ENCODE measurements at places on chromosomes 12 and 14.

DNA sequence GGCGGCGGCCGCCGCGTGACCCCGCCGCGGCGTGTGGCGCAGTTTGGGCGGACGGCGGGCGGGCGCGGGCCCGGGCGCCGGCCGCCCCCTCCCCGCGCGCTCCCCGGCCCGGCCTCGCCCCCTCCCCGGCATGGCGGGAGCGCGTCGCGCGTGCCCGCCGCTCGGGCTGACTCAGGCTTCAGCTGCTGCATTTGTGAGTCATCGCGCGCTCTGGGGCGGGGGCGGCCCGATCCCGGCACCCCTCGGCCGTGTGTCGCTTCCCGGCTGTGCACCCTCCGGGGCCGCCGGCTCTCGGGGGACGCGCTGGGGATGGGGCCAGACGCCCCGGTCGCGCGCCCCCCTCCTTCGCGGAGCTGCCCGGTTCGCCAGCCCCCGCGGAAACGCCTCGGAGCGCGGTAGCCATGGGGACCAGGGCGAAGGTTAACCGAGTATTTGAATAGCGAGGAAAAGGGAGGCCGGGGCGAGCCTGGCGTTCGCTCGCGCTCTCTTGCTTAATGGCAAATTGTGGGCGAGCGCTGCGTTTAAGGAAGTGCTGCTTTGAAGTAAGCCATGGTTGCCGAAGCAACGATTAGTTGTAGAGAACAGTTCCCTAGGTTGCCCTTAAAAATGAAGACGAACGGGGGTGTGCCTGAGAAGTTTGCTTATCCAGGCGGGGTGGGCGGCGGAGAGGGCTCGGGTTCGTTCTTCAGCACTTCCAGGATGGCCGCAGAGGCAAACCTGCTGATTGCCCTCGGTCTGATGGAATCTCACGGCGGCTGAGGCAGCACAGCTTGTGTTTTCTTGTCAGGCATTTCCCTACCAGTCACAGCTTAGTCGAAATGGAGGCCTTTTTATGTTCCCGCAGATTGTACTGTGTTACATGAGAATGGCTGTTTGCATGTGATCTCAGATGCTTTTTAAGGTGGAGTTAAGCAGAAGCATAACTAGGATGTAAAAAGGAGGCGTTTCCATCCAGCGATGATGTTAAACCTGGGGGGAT is 896 bp downstream of the EIF5 start:
- peak; percentile 50 for DNase-seq

- DNase-seq: peak; percentile 82
Observed at GRCh38 chr14:91396959-91397815, 20.4 kb downstream of the CCDC88C start.

GRCh38 chr12:75341873-75342272 is 7.4 kb downstream of the GLIPR1L1 start:
- no peak for DNase-seq

DNA sequence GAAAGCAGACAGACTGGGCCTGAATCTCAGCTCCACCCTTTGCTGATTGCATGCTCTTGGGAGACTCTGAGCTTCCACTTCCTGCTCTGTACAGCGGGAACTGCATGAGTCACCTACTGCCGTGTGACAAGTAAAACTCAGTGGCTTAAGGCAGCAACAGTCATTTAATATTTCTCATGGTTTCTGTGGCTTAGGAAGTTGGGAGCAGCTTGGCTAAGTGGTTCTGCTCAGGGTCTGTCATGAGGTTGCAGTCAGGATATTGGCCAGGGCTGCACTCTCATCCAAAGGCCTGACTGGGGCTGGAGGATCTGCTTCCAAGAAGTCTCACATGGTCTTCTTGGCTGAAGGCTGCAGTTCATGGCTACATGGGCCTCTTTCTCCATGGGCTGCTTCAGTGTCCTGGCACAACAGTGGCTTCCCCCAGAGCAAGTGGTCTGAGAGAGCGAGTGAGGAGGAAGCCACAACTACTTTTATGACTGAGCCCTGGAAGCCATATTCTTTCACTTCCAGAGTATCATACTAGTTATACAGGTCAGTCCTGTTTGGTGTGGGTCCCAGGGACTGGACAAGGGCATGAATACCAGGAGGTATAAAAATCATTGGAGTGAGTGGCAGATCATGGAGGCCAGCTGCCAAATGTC is 49.7 kb downstream of the FAM222A start:
- DNase-seq: no peak

DNA sequence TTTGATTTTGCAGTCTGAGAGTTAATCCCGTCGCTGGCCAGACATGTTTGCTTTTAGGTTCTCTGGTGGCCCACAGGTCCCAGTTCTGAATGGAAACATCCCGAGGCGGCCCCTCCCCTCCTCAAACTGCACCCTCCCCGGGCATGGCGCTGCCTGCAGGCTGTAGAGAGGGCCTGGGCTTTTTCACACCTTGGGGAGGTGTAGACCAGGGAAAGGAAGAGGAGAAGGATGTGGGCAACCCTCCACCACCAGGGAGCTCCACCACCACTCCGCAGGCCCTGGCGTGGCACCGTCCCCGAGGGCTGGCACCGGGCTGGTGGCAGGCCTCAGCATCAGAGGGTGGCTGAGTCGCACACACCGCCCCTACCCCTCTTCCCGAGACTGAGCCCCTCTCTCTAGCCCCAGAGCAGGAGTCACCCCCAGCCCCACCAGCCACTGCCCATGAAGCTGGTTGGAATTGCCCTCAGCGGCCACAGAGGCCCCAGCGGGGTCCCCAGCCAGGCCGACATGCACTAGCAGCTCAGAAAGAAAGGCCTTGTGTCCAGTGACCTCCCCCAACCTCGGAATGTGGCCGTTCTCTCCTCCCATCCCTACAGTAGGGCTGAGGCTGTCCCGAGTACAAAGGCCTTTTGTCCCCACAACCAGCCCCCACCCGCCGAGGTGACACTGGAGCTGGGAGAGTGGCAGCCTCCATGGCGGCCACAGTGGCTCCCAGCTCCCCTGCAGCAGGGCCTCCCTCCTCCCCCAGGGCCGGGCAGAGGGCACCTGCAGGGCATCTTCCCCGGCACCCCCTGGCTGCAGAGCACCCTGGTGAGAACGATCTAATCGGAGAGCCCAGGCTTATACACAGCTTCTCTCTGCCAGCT is 23.5 kb upstream of the INF2 start:
- no peak for DNase-seq

Measured in DMS79 treated with DMSO at 0.1 percent for 48 hours (cell line).